ENCODE measurements at places on chromosomes 1 and 21. TPM values are rescaled to one million over a fixed set of nuclear protein-coding genes. Genes with fewer than 3 reads are reported as not detected.

- DNase-seq = peak; percentile 75
Observed at GRCh38 chr1:41650028-41650880, 165.8 kb upstream of the EDN2 start.

DNA sequence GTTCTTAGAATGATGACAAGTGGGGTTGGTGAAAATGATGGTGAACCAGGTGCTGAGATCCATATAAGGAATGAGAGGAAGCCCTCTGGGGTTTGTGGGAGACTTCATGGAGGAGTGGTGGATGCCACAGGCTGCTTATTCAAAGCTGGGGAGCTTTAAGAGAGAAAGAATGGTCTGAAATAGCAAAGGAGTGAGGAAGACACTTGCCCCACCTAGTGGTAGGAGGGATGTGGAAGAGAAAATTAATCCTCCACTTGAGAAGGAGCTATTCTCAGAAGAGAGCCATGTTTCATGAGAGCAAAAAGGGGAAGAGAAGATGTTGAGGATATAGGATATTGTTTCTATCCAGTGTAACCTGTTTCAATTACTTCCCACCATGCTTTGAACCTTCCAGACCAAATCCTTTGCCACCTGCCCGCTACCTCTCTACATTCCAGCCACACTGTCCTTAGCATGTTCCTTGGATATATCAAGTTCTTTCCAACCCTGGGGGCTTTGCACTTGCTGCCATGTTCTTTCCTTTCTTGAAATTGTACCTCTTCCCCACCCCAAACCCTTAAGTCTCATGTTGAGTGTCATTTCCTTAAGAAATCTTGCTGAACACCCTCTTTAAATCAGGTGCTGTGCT, 19.6 kb upstream of the ZNF648 start:
- DNase-seq = peak; percentile 65

DNA sequence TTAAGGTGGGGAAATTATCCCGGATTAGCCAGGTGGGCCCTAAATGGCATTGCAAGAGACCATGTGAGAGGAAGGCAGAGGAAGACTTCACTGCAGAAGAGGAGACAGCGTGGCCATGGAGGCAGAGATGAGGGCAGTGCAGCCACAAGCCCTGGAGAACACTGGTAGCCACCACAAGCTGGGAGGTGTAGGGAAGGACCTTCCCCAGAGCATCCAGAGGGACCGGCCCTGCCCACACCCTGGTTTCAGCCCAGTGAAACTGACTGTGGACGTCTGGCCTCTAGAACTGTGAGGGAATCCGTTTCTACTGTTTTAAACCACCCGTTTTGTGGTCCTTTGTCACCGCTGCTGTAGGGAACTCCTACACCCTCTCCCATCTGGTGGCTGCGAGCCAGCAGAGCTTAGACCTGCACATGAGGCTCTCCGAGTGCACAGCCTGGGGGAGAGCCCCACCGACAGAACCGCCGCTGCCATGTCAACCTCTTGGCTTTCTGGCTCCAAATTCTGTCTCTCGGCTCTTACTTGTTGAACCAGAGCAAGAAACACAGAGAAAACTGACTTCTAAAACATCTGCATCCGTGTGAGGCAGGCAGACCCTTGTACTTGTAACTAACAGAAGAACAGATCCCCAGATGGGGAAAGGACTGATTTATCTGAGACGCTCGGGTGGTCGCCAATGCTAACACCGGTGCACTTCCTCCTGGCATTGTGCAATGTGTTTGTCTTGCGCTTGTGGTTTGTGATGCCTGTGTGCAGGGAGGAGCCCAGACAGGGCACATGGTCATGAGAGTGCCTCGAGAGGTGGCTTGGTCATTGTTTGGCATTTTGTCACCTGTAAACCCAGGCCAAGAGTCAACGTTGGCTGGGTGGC, 90.8 kb upstream of the TMPRSS2 start:
- no peak for DNase-seq

ST6GALNAC3 gene
- not detected for total RNA-seq

- DNase-seq = peak; percentile 94
Observed at GRCh38 chr1:156892190-156893047, 1.1 kb upstream of the PEAR1 start.

DNA sequence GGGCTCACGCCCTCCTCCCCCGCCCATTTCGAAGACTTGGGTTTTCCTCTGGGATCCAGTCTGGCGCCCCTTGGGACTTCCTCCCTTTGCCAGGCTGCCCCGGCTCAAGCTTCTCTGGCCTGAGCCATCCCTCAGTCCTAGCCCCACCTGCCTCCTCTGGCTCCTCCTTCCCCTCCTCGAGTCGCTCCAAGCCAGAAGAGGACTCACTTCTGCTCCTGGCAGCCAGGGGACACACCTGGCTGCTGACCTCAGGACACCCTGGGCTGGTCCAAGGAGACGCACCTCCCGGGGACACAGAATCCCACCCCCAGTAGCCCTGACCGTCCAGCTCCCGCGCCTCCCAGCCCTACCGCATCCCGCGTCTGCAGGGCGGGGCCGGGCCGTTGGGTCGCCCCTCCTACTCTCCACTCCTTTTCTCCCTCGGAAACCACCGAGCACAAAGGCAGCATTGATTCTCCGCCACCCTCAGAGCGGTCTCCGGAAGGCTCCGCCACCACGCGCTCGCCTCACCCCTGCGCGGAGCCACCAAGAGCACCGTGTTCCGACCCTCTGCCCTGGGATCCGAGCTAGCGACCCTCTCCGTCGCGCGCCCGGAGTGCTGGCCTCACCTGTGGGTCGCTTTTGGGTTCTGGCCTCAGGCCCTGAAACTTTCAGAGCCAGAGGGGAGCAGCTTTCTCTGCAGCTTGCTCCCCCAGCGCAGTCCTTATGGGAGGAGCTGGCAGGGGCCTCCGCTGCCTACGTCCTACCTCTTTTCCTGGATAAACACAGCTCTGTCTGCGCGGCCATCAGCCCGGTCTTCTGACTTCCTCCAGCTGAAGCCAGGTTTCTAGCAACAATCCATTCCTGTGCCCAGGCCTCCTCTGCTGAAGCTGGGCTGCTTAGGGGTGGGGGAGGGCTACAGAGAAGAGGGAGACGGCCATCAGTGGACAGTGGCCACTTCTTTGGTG, at the start of gene C2CD4D:
C2CD4D (minus strand) TSS at position 364 of the 947 bp plus-strand sequence. CDS start 831 bp downstream, outside the sequence.
- DNase-seq = no peak

GRCh38 chr21:32463367-32463766, 50.9 kb downstream of the EVA1C start:
- no peak for DNase-seq

Measured in GM23248 (cell line).